ENCODE measurements at places on chromosomes 3 and 15.

DNA sequence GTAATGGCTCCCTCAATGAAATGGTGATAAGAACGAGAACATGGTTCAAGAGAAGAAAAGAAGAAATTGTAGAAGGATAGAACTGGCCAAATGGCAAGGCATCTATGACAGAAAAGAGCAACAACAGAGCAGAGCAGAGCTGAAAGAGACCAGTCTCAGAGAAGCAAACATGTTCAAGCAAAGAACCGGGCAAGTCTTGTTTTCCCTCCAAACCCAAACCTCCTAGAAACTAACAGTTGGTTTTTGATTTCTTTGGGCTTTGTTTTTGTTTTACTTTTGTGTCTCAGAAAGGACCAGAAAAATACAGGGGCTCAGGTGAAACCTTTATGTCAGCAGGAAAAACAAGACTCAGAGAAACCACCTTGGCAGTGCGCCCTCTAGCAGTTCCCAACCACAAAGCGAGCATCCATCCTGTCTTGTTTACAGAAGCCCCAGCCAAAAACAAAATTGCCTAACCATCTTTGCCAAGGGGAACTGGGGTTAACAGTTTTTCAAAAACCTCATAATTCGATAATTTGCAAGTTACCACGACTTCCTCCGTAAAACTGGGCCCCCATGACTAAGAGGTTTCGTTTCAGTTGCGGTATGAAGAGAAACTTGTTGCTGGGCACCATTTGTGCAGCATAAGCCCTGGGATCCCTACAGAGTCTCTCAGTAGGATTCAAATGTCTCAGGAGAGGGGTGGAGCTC, 159.2 kb upstream of the SLC24A5 start:
- DNase-seq: no peak

DNA sequence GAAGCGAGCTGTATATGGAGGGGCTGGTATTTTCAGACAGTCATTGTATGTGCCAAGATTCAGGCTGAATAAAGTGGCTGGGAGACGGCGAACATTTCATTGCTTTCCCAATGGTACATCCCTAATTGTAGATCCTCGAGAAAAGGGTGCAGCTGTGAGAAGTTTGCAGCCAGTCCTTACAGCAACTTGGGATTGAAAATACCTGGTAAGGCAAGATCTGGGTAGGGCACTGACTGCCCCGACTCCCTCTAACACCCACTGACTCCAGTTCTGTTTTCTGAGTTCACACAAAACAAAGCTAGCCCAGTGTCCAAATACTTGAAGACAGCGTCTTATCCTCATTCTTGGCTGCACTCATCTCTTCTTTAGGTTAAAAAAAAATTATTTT, 63.7 kb downstream of the EDEM1 start:
- no peak for DNase-seq

DNA sequence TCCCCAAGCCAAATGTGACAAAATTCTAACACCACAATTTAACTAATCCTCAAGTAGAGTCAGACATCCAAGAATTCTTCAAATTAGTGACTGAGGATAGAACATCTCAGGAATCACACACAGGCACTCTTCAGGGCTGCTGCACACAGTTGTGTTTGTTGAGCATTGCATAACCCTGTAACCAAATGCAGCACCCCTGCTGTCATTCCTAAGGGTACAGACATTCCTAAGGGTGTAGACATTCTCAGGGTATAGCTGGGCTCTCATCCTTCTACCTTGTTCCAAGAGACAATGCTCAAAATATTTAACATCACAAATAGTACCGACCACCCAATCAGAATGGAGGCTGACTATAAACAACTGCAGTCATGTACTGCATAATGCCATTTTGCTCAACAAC, 107.1 kb upstream of the UBE2E2 start:
- no peak for DNase-seq

- DNase-seq: no peak
These were observed 217.7 kb upstream of the TLE3 start for GRCh38 chr15:70315431-70315830.

DNA sequence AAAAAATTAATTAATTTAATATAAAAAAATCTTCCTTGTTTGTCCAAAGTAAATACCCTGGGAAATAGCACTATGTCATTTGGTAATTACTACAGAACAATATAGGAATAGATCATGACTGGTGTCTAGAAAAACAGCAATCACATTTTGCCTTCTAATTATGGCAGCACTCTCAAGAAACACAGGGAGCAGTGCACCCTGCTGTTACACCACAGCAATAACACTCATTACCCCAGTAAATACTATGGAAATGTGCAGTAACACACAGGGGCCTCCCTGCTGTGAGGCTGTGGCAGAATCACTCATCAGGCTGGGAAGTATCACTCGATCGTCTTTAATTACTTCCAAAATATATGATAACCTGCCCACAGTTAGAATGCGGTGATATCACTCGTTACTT, 646.0 kb downstream of the TUSC7 start:
- no peak for DNase-seq

GRCh38 chr15:35630985-35631384, 85.0 kb upstream of the DPH6 start:
- no peak for DNase-seq

DNA sequence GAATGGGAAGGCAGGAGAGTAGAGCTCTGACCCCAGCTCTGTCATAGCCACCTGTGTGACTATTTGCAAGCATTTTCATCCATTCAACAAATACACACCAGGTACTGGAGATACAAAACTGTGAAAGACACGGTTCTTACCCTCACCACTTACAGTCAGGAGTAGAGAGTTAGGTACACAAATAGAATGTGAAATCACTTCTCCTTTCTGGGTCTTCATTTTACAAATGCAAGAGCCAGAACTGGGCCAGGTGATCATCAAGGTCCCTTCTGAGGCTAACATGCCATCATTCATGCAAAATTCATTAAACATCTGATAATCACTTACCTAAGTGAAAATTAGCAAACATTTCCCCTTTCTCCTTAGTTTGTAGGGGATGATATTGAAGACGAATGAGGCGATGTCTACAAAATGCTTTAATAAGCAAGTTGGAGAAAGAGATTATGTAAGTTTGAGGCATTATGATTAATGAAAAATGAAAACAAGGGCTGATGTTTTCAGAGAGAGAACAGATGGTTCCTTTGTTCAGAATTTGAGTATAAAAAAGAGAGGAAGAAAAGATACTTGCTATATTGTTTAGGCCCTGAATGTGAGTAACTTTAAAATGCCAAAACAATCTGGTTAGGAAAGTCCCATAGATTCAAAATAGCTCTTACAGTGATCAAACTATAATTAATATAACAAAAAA, 88.6 kb downstream of the LPP start:
- DNase-seq: no peak

- no peak for DNase-seq
These were observed 65.5 kb downstream of the BBX start for GRCh38 chr3:107588217-107588616.

GRCh38 chr3:105647047-105647446, 221.8 kb downstream of the CBLB start:
- no peak for DNase-seq

DNA sequence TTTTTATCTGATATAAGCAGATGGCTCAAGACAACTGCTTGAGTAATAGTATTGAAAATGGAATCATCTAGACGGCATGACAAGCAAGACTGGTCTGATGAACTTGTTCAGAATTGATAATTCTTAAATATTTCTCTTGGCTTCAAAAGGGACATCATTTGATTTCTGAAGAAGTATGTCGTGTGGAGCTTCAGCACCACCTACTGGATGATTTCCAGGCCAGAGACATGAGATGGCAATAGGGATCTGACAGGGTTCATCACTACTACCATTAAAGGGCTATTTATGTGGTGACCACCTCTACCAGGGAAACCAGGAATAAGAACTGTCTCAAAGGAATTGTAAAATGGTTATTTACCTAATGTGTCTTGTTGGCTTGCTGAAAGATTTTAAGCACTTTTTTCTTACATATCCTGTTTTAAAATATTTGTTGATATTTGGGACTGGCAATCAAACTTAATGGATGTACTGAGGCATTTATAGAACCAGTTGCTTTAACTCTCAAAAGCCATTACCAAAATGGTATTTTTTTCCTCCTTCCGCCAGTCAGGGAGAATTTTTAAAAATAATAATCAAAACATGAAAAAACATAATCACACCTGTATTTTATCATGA, 99.5 kb upstream of the FAM98B start:
- DNase-seq: peak; percentile 42

DNA sequence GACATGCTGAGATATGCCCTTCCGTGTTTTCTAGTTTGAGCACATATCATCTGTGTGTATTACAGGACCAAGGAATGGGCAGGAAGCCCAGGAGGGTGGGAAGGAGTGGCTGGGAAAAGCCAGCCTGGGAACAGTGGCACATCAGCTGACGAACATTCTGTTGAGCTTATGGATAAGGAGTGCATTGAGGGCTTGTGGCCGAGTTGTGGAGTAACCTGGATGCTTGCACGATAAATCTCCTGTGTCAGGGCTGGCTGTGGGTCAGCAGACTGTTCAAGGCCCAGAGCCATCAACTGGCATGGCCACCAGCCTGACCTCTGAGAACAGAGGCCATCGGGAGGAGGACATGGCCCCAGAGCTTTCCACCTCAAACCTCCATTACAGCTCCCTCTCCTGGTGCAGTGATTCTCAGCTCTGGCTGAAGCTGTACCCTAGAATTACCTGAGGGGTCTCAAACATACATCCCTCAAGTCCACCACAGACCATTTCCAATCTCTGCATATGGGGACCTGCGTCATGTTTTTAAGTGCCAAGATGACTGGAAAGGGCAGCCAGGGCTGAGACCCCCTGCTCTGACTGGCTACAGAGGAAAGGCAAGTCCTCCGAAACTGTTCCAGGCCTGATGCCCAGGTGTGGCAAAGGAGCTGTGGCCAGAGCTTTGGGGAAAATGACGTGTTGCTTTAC, 4.8 kb upstream of the VILL start:
- no peak for DNase-seq

GRCh38 chr3:4394567-4394966, 72.5 kb downstream of the SUMF1 start:
- no peak for DNase-seq

DNA sequence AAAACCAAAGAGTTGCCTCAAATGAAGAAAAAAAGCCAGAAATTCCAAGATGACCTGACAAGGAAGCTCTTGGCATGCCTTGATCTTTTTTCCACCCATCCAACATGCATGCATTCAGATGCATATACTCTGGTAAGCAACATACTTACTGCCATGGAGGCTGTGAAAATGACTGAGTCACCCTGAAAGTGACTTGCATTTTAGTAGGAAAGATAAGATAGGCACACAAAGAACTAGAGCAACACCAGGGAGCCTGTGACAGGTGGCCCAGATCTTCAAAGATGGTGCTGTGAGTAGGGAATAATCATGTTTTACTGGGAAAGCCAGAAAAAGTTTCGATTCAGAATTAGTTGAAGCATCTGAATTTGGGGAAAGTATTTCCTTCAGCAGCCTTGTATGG, 185.1 kb upstream of the SLCO3A1 start:
- no peak for DNase-seq

GRCh38 chr15:101476756-101477155, 12.8 kb downstream of the PCSK6 start:
- DNase-seq: no peak

DNA sequence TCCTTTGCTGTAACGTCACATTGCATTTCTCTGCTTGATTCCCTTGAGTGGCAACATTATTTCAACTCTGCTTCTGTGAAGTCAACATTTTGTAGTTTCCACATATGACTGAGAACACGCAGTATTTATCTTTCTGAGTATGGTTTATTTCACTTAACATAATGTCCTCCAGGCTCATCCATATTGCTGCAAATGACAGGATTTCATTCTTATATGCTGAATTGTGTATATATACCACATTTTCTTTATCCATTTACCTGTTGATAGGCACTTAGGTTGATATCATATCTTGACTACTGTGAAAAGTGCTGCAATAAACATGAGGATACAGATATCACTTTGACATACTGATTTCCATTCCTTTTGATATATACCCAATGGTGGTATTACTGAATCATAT, 878.5 kb downstream of the PLOD2 start:
- no peak for DNase-seq

DNA sequence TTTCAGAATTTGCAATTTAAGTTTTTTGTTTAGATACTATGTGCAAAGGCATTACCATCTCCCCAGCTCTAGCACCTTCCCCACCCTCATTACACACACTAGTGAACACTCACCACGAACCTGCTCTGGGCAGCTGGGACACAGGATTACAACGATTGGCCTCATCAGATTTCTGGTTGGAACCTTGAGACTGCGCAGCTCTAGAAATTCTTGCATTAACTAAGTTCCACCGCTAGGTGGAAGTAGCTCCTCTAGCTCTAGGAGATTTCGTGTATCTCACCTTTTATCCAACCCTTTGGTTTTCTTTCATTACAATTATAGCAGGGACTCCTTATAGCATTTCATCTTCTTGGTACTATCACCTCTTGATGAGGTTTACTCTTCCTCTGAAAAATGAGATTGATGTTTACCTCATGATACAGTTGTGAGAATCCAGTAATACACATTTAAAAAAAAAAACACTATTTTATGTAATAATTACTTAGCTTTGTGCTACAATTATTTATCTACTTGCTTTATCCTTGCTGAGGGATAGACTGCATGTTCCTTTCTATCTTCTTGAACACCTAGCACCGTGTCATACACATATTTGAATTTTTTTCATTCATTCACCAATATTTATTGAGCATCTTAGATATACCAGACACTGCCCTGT, 28.7 kb upstream of the PLOD2 start:
- DNase-seq: no peak

DNA sequence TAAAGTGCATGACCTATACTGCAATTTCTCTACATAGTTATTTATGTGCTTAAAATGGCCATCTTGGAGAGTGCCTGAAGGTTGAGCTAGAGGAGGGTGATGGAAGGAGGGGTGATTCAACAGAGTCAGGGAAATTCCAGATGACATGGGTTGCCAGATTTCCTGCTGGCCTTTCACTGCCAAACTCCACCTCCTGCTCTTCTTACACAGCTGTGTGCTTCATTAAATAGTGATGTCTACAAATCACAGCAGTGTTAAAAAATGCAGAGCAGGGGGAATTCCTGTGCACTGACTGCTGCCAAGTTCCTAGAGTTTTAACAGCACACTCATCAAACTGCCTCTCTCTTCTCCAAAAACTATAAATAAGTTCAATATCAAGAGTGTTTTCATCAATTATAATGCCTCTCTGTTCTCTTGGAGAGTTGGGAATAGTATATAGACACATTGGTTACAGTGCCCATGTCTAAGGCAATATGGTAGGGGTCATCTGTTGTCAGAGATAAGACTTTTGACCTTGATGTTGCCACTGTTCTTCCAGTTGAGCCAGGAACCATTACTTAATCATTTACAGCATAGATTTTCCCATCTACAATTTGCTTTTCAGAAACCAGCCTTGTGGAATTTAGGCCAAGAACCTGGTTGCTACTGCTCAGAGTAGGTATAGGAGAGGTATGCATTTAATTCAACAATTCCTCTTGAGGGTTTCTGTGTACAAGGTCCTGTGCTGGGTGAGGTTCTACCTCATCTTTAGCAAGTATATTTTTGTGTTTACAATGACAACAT, 79.6 kb downstream of the TP63 start:
- no peak for DNase-seq

DNA sequence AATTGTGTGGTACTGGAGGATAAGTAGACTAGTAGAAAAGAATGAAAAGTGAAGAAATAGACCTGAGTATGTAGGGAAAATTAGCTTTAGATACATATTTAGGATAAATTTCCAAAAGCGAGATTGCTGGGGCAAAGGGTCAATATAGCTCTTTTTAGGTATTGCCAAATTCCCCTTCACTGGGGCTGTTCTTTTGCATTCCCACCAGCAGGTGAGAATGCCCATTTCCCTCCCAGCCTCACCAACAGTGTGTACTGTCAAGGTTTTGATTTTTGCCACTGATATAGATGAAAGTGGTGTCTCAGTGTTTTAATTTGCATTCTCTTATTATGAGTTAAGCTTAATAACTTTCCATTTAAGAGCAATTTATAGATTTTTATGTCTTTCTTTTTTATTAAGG, 35.7 kb upstream of the BHLHE40 start:
- DNase-seq: no peak

Measured in activated gamma-delta T cell treated with Interleukin-2 at 50 U/mL for 16 hours (primary cell).